Brain microvascular endothelial cell (primary cell): ENCODE measurements at places on chromosomes 1 and 21.
A peak's percentile ranks its signal among the peaks of the same experiment; 100 is the strongest.

- no peak for DNase-seq
Observed at GRCh38 chr21:41250519-41250918, 66.1 kb upstream of the FAM3B start.

- DNase-seq = no peak
Observed at GRCh38 chr1:176754676-176755075, 291.7 kb downstream of the PAPPA2 start.

DNA sequence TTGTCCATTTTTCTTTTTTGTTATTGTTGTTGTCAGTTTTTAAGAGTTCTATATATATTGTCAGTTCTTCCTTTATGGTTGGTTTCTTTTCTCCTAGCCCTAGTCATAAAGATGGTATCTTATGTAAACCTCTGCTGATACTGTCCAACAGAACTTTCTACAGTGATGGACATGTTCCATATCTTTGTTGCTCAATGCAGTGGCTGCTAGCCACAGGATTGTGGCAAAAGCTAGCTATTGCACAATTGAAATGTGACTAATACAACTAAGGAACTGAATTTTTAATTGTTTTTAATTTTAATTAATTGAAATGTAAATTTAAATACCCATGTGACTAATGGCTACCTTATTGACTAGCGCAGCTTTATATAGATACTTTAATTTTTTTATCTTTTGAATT is 411.8 kb upstream of the PTBP2 start:
- DNase-seq = peak; percentile 76

GRCh38 chr1:22207511-22208267 is 64.8 kb upstream of the WNT4 start:
- DNase-seq = no peak

DNA sequence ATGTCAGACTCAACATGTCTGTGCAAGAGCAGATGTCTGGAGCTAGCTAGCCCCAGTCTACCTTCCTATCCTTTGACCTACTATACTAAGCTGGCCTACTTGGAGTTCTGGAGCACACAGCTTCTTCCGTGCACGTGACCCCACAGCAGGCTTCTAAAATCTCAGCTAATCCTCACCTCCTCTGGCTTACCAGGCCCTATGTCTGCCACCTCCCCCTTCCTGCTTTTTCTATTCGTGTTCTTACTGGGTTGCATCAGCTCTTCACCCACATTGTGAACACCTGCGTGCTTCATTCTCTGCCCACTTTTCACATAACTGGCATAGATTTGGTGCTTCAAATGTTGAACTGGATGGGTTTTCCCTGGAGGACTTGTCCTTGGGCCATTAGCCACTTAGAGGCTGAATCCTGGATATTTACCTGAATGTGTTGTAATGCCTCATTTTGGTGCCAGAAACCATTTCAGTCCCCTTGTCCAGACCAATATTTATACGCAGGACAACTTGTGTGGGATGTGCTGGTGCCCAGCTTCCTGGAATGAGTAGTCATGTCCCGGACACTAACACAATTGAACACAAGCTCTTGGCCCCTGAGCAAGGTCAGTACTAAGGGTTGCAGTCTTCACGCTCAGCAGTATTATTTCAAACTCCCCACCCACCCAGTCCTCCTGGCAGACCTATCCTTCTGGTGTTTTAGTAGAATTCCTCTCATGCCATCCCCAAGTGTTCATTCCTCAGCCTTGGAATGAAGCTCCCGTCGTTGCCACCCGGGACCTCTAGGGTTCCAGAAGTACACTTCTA is 24.0 kb downstream of the TENT5C start:
- no peak for DNase-seq

- DNase-seq = no peak
Observed at GRCh38 chr1:112373806-112374205, 22.2 kb upstream of the CTTNBP2NL start.

DNA sequence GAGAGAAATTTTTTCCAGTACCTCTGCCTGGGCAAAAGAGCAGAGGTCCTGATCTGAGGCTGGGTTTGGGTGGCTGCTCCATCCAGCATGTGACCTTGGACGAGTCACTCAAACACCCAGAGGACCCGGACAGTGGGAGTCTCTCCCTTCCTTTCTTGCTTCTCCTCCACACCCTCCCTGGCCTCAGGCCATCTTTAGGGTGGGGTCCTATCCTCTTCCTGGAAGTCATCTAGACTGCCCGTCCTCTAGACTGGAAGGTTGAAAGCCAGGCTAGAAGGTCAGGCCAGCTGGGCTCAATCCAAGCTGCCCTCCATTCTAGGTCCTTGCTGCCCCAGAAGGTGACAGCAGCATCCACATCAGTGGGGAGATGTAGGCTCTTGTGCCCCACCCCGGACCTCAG is 599.5 kb downstream of the MATN1 start:
- DNase-seq = no peak

GRCh38 chr1:15944308-15945010 is 31.4 kb downstream of the ZBTB17 start:
- DNase-seq = no peak

DNA sequence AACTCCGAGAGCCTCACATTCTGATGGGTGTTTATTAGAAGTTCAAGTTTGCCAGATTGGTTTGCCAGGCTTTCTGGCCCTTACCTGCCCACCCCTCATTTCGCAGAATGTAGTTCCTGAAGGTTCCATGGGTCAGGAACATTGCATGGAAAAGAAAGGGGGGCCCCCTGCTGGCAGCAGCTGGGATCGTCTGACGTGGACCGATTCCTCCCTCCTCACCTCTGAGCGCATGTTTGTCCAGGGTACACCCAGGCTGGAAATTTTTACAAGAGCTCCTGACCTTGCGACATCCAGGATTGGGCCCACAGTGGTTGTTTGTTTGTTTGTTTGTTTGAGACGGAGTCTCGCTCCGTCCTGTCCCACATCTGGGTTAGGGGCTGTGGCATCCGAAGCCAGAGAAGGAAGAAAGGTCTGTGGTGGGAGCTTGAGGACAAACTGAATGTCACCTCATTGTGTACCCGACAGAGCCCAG is 126.0 kb upstream of the TMEM51 start:
- DNase-seq = peak; percentile 61

DNA sequence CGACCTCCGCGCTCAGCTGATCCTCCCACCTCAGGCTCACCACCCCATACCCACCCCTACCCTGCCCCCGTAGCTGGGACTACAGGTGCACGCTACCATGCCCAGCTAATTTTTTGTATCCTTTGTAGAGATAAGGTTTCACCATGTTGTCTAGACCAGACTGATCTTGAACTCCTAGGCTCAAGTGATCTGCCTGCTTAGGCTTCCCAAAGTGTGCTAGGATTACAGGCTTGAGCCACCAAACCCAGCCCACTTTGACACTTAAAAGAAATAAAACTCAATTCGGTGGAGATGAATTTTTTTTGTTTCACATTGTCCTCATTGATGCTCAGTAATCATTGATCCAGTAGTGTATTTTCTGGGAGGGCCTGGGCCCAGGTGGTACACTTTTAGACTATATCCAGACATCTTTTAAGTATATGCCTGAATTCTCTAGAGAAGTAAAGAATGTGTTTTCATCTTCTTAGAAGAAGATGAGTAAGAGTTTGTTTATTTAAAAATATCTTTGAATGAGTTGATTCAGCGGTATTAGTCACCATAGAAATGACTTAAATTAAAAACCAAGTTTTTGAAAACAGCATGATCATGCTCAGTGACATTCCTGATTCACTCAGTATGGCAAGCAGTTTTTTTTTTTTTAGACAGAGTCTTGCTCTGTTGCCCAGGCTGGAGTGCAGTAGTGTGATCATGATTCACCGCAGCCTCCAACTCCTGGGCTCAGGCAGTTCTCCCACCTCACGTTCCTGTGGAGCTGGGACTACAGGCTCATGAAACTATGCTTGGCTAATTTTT is 57.8 kb downstream of the EPB41 start:
- DNase-seq = peak; percentile 81

- DNase-seq = no peak
Observed at GRCh38 chr1:31142406-31142805, 76.9 kb upstream of the PUM1 start.

- peak; percentile 33 for DNase-seq
Observed at GRCh38 chr1:147168626-147169058, 3.6 kb downstream of the PRKAB2 start.

DNA sequence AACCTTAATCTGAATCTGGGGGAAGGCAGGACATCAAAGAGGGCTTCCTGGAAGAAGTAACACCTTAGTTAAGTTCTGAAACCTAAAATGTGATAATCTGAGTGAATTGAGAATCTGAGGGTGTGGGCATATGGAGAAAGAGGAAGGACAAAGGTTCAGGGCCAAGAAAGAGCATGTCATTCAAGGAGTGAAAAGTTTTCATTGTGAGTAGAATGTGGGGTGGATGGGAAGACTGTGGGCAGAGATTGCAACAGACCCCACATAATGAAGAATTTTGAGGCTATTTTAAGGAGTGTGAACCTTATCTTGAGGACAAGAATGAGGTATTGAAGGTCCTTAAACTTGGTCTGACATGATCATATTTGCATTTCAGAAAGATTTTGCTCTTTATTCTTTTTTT is 227.2 kb downstream of the PTGER3 start:
- no peak for DNase-seq

DNA sequence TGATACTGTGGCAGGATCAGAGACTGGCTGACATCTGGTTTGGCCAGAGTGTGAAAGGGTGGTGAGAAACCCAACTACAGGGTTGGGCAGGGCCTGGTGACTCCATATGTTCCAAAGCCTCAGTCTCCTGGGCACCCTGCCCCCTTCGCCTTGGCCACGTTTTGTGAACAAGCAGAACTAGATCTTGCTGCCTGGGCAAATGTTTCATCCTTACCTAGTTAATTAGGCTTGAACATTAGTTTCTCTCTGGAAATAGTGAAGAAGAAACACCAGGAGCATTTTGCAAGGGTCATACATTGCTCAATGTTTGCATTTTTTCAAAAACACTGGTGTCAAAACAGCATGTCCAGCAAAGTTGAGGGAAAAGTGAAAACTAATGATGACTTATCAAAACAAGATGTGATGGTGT is 60.5 kb downstream of the MAP3K7CL start:
- no peak for DNase-seq

DNA sequence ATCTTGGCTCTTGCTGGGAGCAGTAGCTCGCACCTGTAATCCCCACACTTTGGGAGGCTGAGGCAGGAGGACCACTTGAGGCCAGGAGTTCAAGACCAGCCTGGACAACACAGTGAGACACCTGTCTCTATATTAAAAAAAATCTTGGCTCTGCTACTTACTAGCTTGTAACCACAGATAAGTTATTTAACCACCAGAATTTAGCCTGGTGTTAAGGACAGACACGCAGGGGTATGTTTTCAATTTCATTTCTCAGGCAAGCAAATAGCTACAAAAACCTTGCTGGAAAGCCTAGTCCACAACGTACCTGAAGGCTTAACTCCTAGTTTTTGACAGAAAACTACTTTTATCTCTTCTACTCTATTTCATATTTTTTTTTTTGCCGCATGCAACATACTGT is 24.8 kb upstream of the GFI1 start:
- DNase-seq = no peak

GRCh38 chr1:186155594-186155993 is 219.5 kb downstream of the TPR start:
- peak; percentile 77 for DNase-seq

DNA sequence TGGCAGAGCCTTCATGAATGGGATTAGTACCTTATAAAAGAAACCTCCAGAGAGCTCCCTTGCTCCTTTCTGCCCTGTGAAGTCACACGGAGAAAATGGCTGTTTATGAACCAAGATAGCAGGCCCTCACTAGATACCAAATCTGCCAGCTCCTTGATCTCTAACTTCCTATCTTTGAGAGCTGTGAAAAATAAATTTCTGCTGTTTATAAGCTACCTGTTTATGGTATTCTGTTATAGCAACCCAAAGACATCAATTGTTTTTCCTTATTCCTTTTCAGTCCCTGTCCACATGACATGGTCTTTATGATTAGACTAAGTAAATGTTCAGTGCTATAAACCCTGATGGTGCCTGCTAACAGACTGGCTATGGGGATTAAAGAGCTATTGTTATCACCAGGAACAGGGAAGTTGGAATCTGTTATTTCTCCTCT is 9.7 kb upstream of the STIL start:
- no peak for DNase-seq

GRCh38 chr1:58818976-58819375 is 35.1 kb upstream of the JUN start:
- DNase-seq = no peak

- no peak for DNase-seq
Observed at GRCh38 chr1:77975907-77976306, 3.0 kb downstream of the FUBP1 start.

- DNase-seq = peak; percentile 8
Observed at GRCh38 chr21:38721958-38722357, 83.8 kb upstream of the ETS2 start.

DNA sequence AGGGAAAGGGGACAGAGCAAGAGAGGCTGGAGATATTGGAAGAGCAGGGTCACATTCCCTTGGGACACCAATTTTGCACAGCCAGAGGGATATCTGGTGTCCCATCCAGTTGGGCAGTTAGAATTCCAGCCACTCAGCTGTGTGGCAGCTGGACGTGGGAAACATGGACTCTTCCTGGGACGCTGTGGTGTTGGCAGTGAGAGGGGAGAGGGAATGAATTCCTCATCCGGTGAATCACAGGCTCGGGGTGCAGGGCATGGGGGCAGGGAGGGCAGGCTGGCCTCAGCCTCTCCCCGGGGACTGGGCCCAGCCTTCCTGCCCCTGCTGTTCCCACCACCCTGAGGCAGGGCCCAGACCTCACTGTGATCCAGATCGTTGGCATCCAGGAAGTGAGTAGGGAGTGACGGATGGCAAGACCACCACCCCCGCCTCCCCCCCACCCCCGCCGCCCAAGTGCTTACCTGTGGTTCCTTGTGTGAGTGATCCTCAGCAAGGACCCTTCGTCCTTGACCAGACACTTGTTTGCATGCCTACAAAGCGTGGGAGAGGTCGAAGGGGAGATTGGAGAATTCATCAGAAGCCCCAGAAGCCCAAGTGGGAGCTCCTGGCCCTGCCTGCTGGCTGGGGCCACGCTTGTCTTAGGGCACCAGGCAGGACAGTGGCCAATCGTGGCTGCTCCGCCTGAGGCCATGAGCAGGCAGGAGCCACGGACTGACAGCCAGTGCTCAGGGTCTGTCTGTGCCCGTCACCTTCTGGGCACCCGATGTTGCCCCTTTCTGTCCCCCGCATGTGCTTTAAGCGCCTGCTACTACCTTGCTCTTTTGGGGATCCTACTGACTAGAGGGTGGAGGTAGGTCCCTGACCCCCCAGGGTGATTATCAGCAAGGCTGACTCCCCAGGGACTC is 8.7 kb downstream of the WNT3A start:
- peak; percentile 34 for DNase-seq

- DNase-seq = no peak
Observed at GRCh38 chr1:107379826-107380225, 239.0 kb downstream of the NTNG1 start.

DNA sequence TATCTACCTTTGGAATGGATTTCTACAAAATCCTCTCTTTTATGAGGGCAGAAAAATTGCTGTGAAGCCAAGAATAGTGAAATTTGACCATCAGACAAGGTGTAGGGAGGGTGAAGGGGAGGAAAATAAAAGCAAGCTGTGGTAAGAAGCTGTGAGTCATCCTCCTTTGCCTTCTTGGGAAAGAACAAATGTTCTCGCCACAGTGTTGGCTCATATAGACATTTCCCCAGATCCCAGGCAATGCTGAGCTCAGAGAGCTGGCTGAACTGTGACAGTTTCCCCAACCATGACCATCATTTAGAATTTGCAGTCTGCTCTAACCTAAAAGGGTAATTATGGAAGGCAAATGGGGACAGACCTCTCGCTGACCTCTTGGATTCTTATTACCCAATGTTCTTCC is 235.4 kb downstream of the PBX1 start:
- DNase-seq = peak; percentile 90
